ENCODE measurements at places on chromosomes 12 and 14. TPM values are rescaled to one million over a fixed set of nuclear protein-coding genes. Genes with fewer than 3 reads are reported as not detected.

GALNT8 gene
- total RNA-seq: 0.33 TPM

KRT71 gene
- not detected for total RNA-seq

PTCSC3 gene
- not detected for total RNA-seq

RDH12 gene
- not detected for total RNA-seq

ADSS1 gene
- total RNA-seq: 1.4 TPM

AQP2 gene
- total RNA-seq: not detected

ESR2 gene
- total RNA-seq: 0.33 TPM

FIGNL2 gene
- total RNA-seq: 0.98 TPM

GPR84 gene
- total RNA-seq: 0.38 TPM

PMCH gene
- 0.76 TPM for total RNA-seq

MYO1A gene
- total RNA-seq: not detected

FITM1 gene
- total RNA-seq: not detected

SYNDIG1L gene
- not detected for total RNA-seq

RPS6KA5 gene
- 6.0 TPM for total RNA-seq

TPCN1 gene
- 18.3 TPM for total RNA-seq

MAP3K9 gene
- total RNA-seq: 0.57 TPM

Measured in vein endothelial cell (primary cell).